ENCODE measurements at places on chromosomes 11 and 22.

- DNase-seq: peak; percentile 76
Observed at GRCh38 chr11:94011478-94011877, 9.7 kb upstream of the HEPHL1 start.

GRCh38 chr11:114918286-114918685 is 240.0 kb downstream of the NXPE2 start:
- DNase-seq: no peak

DNA sequence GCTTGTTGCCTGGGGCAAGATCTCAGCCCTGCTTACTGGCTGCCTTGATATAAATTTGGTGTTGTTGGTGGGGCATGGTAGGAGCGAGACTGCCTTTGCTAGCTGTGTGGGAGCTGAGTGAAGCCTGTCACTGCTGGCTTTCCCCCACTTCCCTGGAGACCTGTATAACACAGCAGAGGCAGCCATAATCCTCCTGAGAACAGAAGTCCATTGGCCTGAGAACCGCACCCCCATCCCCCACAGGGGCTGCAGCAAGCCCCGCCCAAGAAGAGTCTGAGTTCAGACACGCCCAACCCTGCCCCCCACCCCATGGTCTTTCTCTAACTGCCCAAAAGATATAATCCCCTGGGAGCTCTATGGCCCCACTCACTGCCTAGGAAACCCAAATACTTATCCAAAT is 39.2 kb upstream of the ARHGAP42 start:
- no peak for DNase-seq

- no peak for DNase-seq
Observed at GRCh38 chr11:64592234-64592615, 1.2 kb downstream of the SLC22A12 start.

GRCh38 chr11:103326070-103326794 is 217.0 kb downstream of the DYNC2H1 start:
- DNase-seq: peak; percentile 92

GRCh38 chr11:15651816-15652215 is 537.1 kb downstream of the INSC start:
- no peak for DNase-seq

- DNase-seq: no peak
Observed at GRCh38 chr11:19239039-19239438, 1.7 kb downstream of the E2F8 start.

- DNase-seq: no peak
Observed at GRCh38 chr22:25495285-25495684, 69.2 kb upstream of the GRK3 start.

DNA sequence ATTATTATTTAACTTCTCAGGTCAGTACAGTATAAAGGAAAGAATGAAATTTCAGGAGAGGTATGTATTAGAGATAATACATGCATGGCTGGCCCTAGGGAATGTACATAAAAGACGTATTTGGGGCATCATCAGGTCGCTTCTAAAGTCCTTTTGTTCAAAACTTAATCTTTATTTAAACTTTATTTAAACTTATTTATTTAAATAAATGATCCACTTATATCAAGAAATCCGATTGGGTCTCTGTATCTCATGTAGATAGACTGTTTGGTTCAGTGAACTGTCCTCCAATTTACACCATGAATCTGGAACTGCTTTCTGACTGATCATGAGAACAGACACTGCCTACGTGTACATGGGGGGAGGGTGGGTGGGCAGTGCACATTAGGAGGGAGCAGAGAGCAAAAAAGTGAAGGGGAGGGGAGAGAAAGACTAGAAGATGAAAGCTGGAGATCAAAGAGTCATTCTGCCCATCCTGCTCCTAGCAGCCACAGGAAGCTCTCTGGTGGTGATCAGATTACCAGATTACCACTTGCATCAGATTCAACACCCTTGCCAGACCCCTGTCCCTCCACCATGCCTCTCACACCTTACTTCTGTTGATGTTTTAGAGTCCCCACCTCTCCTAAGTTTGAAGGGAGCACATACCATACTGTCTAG is 92.1 kb upstream of the MTMR2 start:
- DNase-seq: no peak

DNA sequence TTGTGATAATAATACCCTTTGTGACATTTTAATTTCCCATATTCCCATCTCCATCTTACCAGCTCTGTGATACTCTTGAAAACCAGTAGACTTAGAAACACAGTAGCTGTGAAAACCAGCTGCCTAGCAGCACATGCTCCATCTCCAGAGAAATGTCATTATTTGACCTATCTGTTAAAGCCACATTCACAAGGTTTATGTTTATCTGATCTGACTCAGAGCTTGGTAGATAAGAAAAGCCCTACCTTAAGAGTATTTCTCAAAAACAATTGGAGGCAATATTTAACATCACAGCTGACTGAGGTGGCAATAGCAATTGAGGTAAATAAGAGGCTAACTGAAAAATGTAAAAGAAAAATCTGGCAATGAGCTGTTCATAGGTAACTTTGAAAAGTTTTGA is 8.1 kb upstream of the ANO3 start:
- DNase-seq: no peak

DNA sequence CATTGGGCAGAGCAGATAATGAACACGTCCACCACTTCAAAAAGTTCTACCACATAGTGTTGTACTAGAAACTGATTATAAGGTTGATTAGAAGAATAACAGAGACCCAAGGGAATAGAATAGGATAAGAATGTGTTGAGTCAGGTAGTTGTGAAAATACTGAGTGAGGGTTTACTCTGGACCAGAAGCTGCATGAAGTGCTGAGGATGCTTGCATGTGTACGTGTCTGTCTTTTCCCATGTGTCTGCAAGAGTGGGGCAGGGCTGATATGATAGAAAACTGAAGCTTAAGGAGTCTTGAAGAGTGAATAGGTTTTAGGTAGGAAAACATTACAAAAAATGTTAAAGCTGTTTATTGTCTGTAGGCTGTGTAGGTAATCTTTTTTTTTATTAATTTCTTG is 20.6 kb downstream of the TRPC6 start:
- no peak for DNase-seq

GRCh38 chr22:19106886-19107729 is 15.1 kb downstream of the DGCR2 start:
- DNase-seq: no peak

GRCh38 chr22:49567899-49568750 is 259.5 kb downstream of the BRD1 start:
- DNase-seq: no peak

GRCh38 chr11:17744151-17744940 is 9.8 kb downstream of the KCNC1 start:
- DNase-seq: peak; percentile 44

DNA sequence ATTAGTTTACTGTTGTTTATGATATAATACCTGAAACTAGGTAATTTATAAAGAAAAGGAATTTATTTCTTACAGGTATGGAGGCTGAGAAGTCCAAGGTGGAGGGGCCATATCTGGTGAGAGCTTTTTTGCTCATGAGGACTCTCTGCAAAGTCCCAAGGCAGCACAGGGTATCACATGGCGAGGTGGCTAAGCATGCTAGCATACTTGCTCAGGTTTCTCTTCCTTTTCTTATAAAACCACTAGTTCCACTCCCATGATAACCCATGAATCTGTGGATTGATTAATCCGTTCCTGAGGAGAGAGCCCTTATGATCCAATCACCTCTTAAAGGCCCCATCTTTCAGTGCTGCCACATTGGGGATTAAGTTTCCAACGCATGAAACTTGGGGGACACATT is 82.7 kb downstream of the PHF21A start:
- no peak for DNase-seq

GRCh38 chr11:65305501-65306268 is 9.0 kb upstream of the CDC42EP2 start:
- DNase-seq: no peak

DNA sequence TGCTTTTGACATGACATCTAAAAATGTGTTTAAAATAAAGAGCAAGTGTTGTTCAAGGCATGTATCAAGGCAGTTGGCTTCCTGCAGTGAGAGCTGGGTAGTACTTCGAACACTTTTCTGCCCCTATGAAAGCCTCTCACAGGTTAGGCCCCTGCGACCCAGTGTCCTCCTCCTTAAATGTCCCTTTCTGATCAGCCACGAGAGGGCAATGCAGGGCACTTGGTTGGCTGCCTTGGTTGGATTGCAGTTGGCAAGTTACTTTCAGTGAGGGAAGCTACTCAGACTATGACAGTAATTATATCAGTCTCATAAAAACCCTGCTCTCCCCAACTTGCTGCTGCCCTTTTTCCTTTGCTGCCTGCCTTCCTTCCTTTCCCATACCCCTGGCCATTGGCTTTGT is 743.8 kb downstream of the NTM start:
- DNase-seq: peak; percentile 55

- peak; percentile 25 for DNase-seq
Observed at GRCh38 chr22:37843741-37844089, 419 bp downstream of the ANKRD54 start.

GRCh38 chr11:18669711-18670110 is 28.9 kb upstream of the TMEM86A start:
- peak; percentile 17 for DNase-seq

DNA sequence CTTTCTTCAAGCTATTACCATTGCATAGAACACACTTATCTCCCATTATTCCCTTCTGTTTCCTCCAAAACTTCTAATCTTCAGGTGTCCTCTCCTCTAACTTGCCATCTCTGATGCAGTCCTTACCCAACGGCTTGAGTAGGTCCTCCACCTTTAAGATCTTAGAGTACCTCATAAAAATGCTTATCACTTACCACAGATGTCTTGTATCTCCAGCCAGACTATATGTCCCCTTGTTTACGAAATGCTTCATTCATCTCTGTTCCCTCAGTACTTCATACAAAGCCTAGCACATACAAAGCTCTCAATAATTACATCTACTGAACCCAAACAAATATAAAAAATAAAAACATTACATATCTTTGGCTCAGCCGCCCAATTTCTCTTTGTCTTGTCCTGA is 49.2 kb downstream of the PAK1 start:
- DNase-seq: no peak

DNA sequence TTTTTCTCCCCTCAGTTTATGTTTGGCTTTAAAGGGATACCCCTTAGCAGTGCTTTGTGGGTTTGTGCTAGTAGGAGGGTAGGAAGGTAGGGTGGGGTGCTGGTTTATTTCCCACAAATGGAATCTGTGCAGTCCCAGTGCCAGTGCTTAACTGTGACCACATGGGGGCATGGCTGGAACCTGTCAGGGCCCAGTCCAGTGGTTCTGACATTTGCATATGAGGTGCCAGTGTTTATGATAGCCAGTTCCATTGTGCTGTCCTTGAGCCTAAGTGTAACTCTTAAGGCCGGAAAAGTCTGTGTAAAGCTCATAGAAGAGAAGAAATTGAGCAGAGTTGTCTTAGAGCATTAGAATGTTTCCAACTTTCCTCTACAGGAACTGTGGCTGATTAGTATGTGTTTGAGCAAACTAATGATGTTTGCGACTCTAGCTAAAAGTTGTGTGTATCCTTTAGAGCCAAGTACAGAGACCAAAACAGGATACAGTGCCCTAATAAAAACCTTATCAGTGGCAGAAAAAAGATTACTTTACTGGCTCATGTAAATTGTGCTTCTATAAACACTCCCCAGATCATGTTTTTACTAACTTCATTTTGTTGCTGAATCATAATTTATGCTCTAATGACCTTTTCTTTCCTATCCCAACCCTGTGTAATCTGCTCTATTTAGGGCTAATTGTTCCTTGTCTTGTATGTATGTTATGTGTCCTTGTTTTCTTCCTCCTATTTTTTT is 38.1 kb downstream of the DIXDC1 start:
- peak; percentile 25 for DNase-seq

GRCh38 chr11:43360361-43361032 is 1.8 kb downstream of the TTC17 start:
- DNase-seq: no peak

DNA sequence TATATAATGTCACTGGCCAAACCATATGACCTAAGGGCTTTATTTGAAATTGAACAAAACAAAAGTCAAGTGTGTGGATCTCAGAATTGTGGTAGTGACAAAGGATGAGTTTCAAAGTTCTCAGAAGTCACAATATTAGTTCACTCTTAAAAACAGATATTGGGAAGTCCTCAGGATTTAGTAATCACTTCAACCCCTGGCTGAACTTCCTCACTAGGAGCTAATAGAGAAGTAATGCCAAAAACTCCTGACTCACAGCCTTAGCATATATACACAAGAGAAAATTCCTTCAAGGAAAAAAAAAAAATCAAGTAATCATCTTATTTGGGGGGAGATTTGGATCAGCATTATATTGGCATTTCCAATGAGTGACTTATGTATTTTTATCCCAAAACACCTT is 75.6 kb upstream of the APOA1 start:
- peak; percentile 91 for DNase-seq

GRCh38 chr11:69799582-69799981 is 19.6 kb downstream of the FGF3 start:
- peak; percentile 70 for DNase-seq

- DNase-seq: no peak
Observed at GRCh38 chr11:34348919-34349318, 8.9 kb downstream of the ABTB2 start.
